ENCODE measurements at places on chromosomes 11 and 22. TPM values are rescaled to one million over a fixed set of nuclear protein-coding genes. Genes with fewer than 3 reads are reported as not detected.

SAA4 gene
- not detected for total RNA-seq

KRTAP5-10 gene
- not detected for total RNA-seq

- H3K4me1 ChIP-seq, result no peaks in the 10 kb centered on the region
- no peak overlapping the region for H3K4me3 ChIP-seq
- no peaks in the 10 kb centered on the region for H3K36me3 ChIP-seq
- H3K27ac ChIP-seq, result no peak overlapping the region
- no peak for DNase-seq
These were observed 732.7 kb downstream of the TBC1D22A start for GRCh38 chr22:47495110-47495509.

GRCh38 chr11:99432677-99433076 lies 411.9 kb downstream of the CNTN5 start:
- no peak overlapping the region for H3K4me3 ChIP-seq
- H3K4me1 ChIP-seq, result no peaks in the 10 kb centered on the region

DNA sequence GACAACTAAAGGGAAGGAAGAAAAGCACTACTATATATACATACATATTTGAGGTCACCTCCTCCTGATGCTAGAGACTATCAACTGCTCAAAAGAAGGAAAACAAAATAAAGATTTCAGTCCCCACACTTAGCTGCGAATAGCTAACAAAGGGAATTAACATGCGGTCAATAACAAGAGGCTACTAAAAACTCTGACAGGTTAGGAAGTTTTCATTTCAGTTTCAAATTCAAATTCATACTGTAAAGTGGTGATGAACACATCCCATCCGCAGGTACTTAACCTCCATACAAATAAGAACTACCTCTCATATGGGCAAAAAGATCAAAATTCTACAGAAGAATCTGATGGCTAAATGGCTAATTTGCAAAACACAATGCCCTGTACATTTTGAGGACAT lies 2.6 kb downstream of the NAP1L4 start:
- no peaks in the 10 kb centered on the region for H3K36me3 ChIP-seq
- peaks cover 13% of the 10 kb centered on the region for H3K4me1 ChIP-seq

DNA sequence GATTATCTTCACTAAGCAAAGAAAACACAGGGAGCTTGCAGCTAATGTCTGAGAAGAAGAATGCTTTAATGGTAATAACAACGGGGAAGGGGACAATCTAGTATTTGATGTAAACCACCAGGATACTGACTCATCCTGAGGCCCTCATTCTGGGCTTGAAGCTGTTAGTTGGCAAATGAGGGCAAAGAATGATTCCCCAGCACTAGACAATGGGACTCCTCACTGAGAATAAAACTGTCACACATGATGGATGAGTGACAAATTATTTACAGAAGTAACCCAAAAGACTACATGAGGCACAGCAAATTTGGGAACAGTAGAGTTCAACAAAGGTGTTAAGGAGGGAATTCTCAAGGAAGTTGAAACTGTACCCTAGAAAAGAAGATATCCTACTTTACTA lies 76.3 kb downstream of the FAM168A start:
- H3K27ac ChIP-seq, result no peak overlapping the region
- no peak for DNase-seq
- H3K36me3 ChIP-seq, result no peaks in the 10 kb centered on the region
- 0 out of 2 replicates have a peak, but pooled peaks cover 5% of the 10 kb centered on the region for H3K4me1 ChIP-seq
- H3K27me3 ChIP-seq, result no peaks in the 10 kb centered on the region

GRCh38 chr11:44621784-44622183 lies 56.3 kb downstream of the CD82 start:
- H3K4me1 ChIP-seq, result no peaks in the 10 kb centered on the region
- H3K27me3 ChIP-seq, result no peaks in the 10 kb centered on the region
- no peak overlapping the region for H3K27ac ChIP-seq
- DNase-seq, result no peak
- no peak overlapping the region for H3K4me3 ChIP-seq

DNA sequence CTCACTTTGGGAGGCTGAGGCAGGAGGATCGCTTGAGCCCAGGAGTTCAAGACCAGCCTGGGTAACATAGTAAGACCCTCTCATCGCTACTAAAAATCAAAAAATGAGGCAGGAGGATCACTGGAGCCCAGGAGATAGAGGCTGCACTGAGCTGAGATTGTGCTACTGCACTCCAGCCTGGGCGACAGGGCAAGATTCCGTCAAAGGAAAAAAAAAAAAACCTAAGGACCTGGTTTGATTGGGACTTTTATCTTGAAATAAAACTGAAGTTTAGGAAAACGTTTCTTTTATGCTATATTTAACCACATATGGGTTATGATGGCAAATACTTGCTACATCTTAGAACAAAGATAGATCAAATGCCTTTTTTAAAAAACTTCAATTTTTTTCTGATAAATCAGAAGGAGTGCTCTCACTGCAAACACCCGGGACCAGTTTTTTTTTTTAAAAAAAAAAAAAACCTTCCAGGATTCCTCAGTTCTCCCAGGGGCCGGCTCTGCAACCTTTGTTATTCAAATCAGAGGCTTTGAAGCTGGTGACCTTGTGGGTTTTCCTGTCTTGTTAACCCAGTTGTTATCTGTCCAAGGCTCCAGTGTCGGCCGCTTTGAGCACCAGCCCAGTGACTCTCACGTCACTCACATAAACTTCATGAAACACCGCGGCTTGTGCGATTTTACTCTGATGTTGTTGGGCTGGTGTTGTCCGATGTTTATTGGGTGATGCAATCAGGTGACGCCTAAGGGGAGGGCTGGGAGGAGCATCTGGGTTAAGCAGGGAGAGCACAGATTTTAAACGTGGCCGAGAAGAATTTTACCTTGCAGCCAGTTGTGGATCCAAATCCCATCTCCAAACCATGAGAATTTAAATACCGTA lies 24.7 kb upstream of the SLC22A12 start:
- peak overlapping the region; percentile 99 for H3K27ac ChIP-seq
- peak; percentile 99 for DNase-seq
- H3K36me3 ChIP-seq, result no peaks in the 10 kb centered on the region
- peaks cover 35% of the 10 kb centered on the region for H3K4me1 ChIP-seq
- no peaks in the 10 kb centered on the region for H3K27me3 ChIP-seq

DNA sequence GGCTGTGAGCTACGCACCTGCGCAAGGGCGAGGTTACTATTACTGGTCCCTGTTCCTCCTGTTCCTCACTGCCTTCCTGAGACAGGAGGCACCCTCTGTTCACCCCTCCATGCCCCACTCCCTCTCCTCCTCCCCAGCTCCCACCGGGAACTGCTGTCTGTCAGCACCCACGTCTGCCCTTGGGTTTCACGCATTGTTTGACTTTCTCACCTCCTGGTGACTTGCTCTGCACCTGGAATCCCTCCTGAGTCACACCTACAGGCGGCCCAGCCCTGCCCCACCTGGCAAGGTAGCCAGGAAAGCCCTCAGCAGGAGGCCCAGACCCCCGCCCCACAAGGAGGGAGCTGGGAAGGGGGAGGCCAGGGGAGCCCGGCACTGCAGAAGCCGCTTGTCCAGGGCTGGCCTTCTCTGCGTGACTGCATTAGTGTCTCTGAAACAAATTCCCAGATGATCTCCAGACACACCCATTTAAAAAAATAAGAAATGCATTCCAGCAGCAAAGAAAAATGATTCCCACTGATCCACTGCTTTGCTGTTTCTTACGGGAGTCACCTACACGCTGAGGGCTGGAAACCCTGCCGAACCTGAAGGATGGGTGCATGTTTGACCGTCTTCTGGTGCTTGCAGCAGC lies 86.4 kb downstream of the CELSR1 start:
- peaks cover 32% of the 10 kb centered on the region for H3K4me1 ChIP-seq
- H3K4me3 ChIP-seq, result no peak overlapping the region
- H3K27ac ChIP-seq, result peak overlapping the region; percentile 74

GRCh38 chr11:71119656-71120269 lies 132.6 kb downstream of the SHANK2 start:
- peaks cover 19% of the 10 kb centered on the region for H3K4me1 ChIP-seq
- no peak overlapping the region for H3K4me3 ChIP-seq
- no peak overlapping the region for H3K27ac ChIP-seq
- no peak for DNase-seq

DNA sequence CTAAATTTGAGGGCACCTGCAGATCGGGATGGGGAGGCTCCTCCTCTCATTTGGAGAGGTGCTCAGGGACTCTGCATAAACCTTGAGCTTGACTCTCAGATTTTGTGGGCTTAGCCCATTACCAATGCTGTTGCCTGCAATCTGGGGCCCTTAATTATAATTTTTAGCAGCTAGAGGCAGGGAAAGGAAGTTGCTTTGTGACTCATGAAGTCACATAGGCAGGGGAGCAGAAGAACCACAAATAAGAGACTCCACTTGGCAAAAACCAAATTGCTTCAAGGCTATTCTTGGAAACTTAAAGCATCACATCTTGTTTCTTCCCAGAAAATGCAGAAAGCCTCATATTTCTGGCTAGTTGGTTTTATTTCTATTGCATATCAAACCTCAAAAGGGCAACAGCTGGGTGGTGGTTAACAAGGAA lies 46.9 kb downstream of the MICAL2 start:
- peaks cover 44% of the 10 kb centered on the region for H3K4me1 ChIP-seq
- no peak overlapping the region for H3K27ac ChIP-seq
- H3K27me3 ChIP-seq, result no peaks in the 10 kb centered on the region

DNA sequence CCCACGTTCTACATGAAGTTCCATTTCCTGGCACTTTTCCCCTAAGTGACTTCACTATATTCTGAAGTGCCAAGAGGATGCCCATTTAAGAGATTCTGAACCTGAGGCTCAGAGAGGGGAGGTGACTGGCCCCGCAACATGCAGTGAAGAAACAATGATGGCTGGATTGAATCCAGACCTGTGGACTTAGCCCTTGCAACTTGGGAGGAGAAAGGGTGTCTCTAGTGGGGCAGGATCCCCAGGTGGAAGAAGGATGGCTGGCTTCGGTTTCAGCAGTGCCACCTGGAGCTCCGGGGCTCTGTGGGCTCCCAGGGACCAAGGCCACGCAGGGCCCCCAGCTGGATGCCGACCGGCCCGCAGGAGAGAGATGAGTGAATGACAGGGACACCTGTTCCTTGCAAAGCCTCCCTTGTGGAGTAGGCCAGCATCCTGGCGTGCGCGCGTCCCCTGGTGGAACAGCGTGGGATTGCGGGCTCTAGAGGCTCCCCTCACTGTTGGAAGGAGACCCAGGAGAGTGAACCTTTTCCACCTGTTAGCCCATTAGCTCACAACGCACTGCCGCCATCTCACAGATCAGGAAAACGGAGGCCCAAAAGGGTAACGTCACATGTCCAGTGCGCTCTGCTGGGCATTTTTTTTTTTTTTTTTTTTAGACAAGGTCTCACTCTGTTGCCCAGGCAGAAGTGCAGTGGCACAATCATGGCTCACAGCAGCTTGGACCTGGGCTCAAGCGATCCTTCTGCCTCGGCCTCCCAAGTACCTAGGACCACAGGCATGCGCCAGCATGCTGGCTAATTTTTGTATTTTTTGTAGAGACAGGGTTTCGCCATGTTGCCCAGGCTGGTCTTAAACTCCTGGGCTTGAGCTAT lies 104.7 kb downstream of the KIAA1671 start:
- no peak overlapping the region for H3K4me3 ChIP-seq
- H3K27me3 ChIP-seq, result no peaks in the 10 kb centered on the region
- peak; percentile 87 for DNase-seq
- no peak overlapping the region for H3K27ac ChIP-seq
- no peaks in the 10 kb centered on the region for H3K36me3 ChIP-seq

DNA sequence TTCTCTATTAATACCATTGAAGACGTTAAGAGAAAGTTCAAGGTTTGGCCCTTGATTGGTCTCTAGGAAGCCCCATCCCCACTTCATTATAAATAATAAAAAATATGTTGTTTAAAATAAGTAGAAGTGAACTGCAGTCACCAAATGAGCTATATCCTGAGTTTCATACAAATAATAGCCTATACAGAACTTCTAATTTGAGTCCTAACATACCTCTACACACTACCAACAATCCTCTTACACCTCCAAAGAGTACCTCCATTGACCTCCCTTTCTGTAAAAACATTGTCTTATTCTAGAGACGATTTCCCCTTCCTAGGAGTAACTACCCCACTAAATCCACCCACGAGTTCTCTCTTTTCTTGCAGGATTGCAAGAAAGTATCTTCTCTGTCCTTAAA lies 7.2 kb upstream of the HBD start:
- DNase-seq, result no peak
- no peaks in the 10 kb centered on the region for H3K36me3 ChIP-seq
- no peaks in the 10 kb centered on the region for H3K27me3 ChIP-seq
- no peaks in the 10 kb centered on the region for H3K4me1 ChIP-seq

GRCh38 chr11:46554213-46555147 lies 39.3 kb downstream of the AMBRA1 start:
- H3K4me1 ChIP-seq, result peaks cover 47% of the 10 kb centered on the region
- H3K27me3 ChIP-seq, result no peaks in the 10 kb centered on the region
- no peak overlapping the region for H3K4me3 ChIP-seq
- no peaks in the 10 kb centered on the region for H3K36me3 ChIP-seq
- H3K27ac ChIP-seq, result peak overlapping the region; percentile 77

DNA sequence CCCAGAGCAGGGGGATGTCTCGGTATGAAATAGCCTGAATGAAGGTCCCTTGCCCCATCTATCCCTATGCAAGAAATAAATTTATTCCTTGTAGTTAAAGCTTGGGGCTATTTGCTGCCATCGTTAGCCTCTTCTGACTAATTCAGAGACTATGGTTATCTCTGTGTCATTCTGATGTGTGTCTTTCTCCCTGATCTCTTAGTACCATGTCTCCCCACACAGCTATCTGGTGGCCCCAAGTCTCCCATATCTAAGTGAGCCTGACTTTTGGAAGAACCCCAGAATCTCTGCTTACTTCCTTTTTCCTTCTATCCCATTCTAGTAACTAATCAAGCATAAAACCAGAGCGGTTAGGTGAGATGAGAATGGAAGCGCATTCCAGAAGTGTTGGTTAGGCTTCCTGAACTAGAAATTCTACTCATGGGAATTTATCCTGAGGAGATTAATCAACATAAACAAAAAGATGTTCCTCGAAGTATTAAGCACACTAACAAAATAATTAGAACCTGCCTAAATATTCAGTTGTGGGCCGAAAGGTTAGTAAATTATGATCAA lies 71.4 kb upstream of the BMAL1 start:
- H3K4me3 ChIP-seq, result no peak overlapping the region
- H3K27ac ChIP-seq, result no peak overlapping the region
- DNase-seq, result no peak
- no peaks in the 10 kb centered on the region for H3K27me3 ChIP-seq
- no peaks in the 10 kb centered on the region for H3K36me3 ChIP-seq
- peaks cover 12% of the 10 kb centered on the region for H3K4me1 ChIP-seq

DNA sequence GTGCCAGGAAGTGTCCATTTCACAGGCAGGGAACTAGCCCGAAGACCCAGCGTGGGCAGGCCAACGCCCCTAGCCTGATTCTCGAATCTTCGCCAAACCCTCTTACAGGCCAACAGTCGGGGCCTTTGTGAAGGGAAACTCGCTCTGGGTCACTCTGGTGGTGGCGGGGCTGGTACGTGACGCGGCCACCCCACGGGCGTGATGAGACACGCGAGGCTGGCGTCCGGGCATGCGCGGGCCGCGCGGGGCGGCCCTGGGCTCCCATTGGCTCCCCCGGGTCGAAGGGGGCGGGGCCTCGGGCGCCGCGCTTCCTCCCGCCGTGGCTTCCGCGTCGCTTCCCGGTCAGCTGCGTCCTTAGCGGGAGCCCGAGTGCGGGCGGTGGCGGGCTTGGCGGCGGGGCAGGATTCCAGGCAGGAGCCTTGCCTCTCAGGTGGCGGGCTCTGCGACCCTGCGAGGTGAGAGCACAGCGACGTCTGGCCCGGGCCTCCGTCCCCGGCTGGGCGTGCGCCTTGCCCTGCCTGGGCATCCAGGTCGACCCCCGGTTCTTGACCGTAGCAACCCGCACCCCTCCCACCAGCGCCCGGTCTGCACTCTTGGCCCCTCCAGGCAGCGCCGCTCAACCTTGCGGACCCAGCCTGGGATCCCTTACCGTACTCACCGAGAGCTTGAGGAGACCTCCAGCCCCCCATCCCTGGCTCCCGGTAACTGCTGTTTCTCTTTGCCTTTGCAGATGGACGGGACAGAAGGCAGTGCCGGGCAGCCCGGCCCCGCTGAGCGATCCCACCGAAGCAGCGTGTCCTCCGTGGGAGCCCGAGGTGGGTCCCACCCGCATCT lies at the start of gene FRMD8:
Gene FRMD8, plus strand, starts transcription at position 331 of the 834 bp plus-strand sequence. Its CDS starts 400 bp downstream, at position 731.
- peak within 1 kb of the TSS; percentile 81 for H3K27ac ChIP-seq
- H3K27me3 ChIP-seq, result no peaks in the 10 kb centered on the region
- H3K4me3 ChIP-seq, result peak within 1 kb of the TSS; percentile 95
- no peaks in the 10 kb centered on the region for H3K36me3 ChIP-seq
- H3K4me1 ChIP-seq, result peaks cover 25% of the 10 kb centered on the region

Data from Caco-2 (cell line).